ENCODE measurements at places on chromosomes 3 and 15. TPM values are rescaled to one million over a fixed set of nuclear protein-coding genes. Genes with fewer than 3 reads are reported as not detected.
A peak's percentile ranks its signal among the peaks of the same experiment; 100 is the strongest.

PRR20G gene
- not detected for total RNA-seq

- H3K4me3 ChIP-seq = no peak overlapping the region
- peak overlapping the region; percentile 46 for H3K27ac ChIP-seq
- DNase-seq = no peak
- no peaks in the 10 kb centered on the region for H3K27me3 ChIP-seq
These were observed 37.6 kb downstream of the TRA2B start for GRCh38 chr3:185900228-185900627.

DNA sequence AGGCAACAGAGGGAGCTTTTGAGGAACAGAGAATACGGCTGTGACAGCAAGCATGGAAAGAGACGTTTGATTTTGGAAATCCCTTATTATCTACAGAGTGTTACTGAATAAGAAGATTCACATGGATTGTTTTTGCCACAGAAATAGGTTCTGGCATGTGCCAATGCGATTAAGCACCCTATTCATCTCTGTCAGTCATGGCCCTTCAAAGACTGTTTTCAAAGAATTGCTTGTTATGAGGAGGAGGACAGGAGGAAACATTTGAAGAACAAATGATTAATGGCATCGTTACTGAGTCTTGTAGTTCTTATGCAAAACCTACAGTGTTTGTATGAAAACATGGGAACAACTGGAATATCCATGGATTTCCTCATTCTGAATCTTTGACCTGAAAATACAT is 86.2 kb downstream of the EPHA6 start:
- no peak overlapping the region for H3K4me3 ChIP-seq
- no peak overlapping the region for H3K27ac ChIP-seq
- peaks cover 4% of the 10 kb centered on the region for H3K27me3 ChIP-seq
- DNase-seq = no peak

GRCh38 chr15:70101459-70102113 is 3.9 kb upstream of the TLE3 start:
- H3K27me3 ChIP-seq = peaks cover 7% of the 10 kb centered on the region
- peaks cover 2% of the 10 kb centered on the region for H3K36me3 ChIP-seq
- no peak overlapping the region for H3K4me3 ChIP-seq
- peak; percentile 34 for DNase-seq
- peaks cover 40% of the 10 kb centered on the region for H3K4me1 ChIP-seq
- H3K27ac ChIP-seq = peak overlapping the region; percentile 22
